Endodermal cell (in vitro differentiated cells): ENCODE measurements at places on chromosomes 12 and 14.

DNA sequence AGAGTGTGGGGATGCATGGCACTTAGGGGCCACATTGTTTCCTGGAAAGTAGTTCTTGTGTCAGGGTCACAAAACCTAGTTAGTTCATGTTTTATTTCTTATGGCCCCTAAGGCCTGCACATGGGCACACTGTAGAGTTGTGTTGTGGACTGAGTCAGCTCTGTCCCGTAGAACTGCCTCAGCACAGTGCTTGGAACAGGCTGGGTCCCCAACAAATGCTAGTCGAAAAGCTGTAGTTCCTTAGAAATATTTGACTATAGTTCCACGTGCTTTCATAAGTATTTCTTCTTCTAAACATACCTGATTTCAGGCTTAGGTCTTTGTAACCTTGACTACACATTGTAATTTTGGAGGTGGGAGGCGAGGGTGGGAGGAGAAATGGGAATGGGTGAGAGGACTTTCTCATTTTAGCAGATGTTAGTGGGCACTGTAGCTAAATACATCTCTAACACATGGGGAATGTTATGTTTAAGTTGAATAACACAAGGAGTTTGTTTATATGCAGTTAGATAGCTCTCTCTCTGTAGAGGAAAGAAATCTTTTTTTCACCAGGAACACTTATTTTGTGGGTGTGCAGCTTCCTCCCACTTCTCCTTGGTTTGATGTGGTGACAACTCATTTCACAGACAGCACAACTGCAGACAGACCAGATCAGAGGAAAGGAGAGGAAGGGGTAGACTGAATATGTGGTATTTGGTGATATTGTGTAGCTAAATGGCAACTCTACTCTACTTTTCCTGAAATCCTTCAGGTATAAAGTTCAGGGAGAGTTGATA lies 39.5 kb upstream of the DACT1 start:
- no peak for DNase-seq

- no peak for DNase-seq
These were observed 168.0 kb upstream of the TBX3 start for GRCh38 chr12:114851981-114852380.

DNA sequence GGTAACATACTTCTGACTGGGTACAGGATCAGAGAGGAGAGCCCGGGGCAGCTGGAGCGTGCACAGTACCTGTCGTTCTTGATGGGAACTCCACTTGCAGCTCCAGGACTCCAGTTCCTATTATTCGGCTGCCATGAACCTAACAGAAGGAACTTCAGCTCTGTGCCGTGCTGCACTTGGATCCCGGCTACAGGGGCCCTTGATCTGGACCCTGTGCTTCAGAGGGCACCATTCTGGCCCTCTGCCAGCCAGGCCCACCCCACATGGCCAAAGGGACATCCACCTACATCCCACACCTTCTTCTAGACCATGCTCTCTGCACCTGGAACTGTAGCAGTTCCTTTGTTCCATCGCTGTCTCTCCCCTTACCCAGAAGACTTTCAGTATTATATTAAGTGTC lies 58.2 kb downstream of the PAX9 start:
- no peak for DNase-seq

GRCh38 chr12:110124269-110124995 lies at the start of gene IFT81:
Gene IFT81, plus strand, starts transcription at chr12:110124357. Its CDS starts 3,024 bp downstream, at chr12:110127381.
- peak; percentile 100 for DNase-seq

DNA sequence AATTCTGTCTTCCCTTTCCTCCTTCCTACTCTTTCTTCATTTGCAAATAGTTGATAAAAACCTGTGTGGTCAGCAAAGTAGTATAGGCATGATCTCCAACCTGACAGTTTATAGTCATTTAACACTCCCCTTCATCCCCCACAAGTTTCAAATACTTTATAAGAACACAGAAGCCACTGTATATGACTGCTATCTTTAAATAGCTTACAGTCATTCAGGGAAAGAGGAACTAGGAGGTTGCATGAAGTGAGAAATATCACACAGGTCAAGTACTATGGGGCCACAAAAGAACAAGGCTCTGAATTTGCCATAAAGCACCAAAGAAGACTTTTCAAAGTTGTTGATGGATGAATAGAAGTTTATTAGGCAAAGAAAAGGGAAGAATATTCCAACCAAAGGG lies 431.3 kb downstream of the NPAS3 start:
- DNase-seq = no peak

DNA sequence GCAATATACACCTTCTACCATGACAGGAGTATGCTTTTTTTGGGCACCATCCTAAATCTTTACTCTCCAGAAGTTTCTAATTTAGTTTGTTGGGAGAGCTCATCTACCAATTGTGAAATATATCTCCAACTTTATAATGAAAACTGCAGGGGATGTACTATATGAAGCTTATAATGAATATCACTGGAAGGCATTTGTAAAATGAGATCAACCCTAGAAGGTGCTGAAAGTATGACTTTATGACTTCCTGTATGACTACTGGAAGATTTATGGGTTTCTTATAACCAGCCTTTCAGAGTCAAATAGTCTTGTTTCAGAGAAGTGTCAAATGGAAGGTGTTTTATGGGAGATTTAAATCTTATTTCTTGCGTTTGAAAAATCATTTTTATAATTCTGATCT lies 122.9 kb downstream of the MYRFL start:
- DNase-seq = no peak

DNA sequence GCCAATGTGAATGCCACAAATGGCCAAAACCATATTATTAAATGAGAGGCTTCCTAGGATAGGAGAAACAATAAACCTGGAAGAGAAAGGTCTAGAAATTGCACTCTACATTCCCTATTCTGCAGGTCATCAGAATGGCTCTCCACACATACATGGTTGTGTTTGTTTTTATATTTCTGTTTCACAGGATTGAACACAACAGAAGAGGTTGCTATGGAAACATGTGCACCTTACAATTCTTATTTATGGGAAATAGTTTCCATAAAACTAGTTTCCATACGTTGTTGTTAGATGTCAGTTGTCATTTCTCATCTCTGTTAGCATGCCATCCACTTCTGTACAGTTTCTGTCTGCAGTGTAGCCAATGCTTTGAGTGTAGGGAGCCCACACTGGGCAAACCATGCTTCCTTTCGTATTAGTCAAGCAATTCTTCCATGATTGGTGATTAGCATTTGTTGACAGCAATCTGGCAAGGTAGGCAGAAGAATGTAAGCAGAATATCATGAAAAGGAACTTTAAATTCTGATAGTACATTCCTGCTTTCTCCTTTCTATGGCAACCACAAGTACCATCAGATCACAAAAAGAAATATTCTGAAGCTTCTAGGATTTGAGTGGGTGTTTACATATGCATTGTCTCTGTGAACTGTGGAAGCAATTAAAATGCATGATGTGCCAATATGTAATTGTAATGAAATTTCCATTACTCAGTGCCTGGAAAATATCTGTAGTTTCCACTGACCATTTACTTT lies 141.6 kb upstream of the AVPR1A start:
- DNase-seq = no peak

DNA sequence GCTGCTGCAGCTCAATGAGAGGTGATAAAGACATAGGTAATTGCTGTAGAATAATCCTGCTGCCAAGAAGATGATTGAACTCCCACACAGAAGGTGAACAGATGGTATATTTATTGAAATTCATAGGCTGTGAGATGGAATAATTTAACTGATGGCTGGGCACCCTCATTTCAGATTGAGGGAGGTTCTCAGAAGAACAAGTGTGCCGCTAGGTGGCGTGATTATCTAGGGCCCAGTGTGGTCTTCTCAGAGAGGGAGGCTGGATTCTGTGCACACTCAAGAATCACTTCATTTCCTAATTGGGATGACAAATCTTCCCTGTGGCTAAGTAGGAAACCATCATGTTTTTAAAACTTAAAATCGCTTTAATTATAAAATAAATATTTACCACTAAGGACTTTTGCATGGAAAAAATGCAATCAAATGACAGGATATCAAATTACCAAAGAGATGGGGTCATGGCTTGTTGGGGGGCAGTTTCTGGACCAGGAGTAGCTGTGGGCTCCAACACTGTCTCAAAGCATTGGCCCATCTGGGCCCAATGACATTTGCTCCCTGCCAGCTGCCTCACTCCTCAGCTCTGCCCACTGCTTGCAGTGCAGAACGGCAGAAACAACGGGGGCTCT lies 132.3 kb downstream of the SNAPC1 start:
- DNase-seq = peak; percentile 85

DNA sequence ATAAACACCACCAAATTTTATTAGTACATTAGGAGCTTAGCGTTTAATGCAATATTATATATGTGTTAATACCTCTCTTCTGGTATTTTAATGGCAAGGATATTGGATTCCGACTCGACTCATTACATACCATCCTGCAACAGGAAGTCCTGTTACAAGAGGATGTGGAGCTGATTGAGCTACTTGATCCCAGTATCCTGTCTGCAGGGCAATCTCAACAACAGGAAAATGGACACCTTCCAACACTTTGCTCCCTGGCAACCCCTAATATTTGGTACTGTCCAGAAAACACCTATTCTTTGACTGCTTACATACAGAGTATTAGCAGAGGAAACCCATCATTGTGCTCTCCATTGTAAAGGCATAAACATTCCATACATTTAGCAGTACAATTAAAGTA lies 45.2 kb downstream of the VEZT start:
- DNase-seq = no peak

- DNase-seq = no peak
These were observed 703 bp downstream of the TMED10 start for GRCh38 chr14:75175677-75176141.

- DNase-seq = peak; percentile 94
These were observed at the start of gene PDE3A for GRCh38 chr12:20368114-20368650. Gene PDE3A, plus strand, starts transcription at chr12:20368537. Its CDS starts 748 bp downstream, at chr12:20369285.

GRCh38 chr12:110077800-110078199 lies 29.5 kb upstream of the C12orf76 start:
- no peak for DNase-seq

DNA sequence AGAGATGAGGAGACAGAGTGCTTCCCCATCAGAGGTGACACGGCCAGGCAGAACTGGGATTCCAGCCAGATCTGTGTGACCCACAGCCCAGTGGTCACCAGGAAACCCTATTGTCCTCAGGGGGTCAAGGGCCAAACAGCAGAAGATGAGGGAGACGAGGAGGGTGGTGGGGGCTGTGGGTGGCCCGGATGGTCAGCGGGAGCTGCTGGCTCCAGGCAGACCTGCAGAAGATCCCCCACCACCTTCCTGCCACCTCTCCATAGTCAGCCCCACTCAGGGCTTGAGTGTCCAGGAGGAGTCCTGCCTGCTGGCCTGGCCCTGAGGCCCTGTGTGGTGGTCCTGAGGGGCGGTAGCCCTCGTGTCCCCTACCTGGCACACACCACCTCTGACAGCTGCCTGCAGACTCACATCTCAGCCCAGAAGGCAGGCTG lies 136.8 kb downstream of the CALM1 start:
- DNase-seq = no peak

GRCh38 chr12:40010899-40011774 lies 94.7 kb downstream of the SLC2A13 start:
- peak; percentile 87 for DNase-seq

DNA sequence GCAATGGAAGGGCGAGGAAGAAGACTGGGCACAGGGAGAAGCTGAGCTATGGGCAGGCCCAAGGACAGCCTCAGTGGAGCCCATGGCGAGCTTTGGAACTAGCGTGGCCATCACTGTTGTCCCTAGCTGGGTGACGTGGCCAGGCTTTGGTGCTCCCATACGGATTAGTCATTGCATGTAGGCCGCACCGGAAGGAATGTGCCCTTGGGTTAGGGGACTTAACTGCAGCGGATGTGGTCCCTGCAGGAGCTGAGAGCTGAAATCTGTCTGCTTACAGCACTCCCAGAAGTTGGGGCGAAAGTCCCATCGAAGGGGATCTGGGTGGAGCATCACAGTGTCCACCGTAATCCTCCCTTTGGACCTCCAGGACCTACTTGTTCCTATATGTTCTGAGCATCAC lies 133.7 kb downstream of the PAPOLA start:
- no peak for DNase-seq

DNA sequence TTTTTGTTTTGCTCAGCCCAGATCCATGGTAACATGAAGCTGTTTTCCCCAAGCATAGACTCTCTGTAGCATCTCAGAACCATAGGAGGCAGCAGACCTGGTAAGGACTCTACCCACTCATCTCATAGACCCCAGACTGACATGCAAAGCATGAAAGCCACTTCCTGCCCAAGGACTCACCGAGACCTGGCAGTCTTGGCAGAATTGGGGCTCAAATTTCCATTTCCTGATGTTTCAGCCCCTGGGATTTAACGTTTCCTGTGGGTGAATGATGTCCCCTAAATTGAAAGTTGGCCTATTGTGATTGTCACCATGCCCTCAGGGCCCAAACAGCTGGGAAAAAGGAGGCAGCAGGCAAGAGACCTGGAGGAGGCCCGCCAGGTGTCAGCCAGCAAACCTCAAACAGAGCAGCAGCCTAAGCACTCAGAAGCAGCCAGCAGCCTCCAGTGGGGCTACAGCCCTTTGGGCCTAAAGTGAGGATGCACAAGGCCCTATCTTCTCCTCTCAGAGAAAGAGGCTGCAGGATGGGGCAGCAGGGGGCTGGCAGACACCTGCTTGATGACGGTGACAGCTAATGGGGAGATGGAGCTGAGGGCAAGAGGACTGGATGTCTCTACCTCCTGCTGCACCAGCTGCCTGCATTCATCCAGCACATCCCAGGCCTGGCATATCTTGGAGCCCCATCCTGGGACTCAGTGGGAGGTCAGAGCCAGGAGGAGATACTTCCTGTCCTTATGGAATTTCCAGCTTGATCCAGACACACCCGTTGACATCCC lies 8.5 kb downstream of the KRT85 start:
- DNase-seq = peak; percentile 44

- DNase-seq = peak; percentile 71
These were observed 116.5 kb downstream of the RFLNA start for GRCh38 chr12:124411281-124411878.

- DNase-seq = no peak
These were observed 23.8 kb upstream of the PWP1 start for GRCh38 chr12:107661830-107662229.

DNA sequence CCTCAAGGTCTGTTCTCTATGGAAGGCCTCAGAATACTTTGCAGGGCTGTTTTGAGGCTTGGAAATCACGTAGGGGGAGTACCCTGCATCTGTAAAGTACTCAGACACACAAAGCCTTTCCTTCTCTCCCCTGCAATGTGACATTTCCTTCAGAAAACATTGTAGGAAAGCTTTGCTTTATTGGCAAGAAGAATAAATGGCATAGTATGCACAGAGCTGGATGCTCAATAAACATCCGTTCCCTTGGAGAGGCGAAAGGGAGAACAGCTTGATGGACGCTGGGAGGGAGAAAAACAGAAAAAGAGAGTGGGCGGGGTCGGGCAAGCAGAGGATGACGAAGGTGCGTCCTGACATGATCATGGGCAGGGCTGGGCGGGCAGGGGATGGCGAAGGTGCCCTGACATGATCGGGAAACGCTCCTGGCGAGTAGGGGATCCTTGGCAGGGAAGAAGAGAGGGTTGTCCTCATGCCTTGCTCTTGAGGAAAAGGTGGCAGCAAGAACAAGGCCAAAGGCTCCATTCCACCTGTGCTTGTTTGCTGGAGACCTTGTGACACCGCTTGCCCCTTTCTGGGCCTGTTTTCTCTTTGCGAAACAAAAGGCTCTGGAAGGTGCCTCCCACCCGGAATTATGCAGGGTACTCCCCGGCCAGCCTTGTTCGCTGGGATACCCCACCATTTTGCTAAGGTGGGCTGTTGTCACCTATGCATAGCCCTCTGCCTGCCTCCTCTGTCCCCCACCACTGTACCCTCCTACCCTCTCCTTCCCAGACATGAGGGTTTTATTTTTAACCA lies 21.1 kb downstream of the IRF2BPL start:
- no peak for DNase-seq
